ENCODE measurements at places on chromosomes 16 and 17.

DNA sequence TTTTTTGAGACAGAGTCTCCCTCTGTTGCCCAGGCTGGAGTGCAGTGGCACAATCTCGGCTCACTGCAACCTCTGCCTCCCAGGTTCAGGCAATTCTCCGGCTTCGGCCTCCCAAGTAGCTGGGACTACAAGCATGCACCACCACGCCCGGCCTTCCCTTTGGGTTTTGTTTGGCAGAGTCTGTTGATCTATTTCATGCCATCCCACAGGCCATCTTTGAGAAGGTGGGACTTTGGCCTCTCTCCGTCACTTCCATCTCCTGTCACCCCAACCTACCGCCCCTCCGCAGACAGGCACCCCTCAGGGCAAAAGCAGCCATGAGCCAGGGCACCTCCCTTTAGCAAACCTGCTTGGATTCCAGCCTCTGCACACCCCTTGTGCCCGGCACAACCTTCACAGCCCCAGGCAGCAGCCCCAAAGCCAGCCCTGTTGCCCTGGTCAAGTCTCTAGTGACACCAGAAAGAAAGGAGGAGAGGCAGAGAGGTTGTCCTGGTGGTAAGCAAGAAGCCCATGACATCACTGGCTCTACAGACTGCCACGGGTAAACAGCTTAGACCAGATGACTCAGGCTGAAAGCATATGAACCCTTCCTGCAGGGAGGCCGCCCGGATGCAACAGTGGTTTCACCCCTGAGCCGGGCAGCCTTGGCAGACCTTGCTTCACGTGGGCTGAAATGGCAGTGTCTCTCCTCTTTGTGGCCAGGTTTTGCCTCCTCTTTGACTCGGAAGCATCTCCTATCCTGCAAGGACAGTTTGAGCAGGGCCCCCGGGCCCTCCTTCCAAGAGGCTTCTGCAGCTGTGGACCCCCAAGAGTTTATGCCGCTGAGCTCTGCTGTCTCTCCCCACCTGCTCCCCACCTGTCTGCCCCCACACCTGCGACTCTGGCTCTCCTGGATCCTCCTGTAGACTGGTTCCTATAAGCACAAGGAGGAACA is 8.1 kb upstream of the TIMP2 start:
- peak; percentile 87 for DNase-seq

GRCh38 chr17:79609049-79609589 is 1.7 kb downstream of the RBFOX3 start:
- no peak for DNase-seq

DNA sequence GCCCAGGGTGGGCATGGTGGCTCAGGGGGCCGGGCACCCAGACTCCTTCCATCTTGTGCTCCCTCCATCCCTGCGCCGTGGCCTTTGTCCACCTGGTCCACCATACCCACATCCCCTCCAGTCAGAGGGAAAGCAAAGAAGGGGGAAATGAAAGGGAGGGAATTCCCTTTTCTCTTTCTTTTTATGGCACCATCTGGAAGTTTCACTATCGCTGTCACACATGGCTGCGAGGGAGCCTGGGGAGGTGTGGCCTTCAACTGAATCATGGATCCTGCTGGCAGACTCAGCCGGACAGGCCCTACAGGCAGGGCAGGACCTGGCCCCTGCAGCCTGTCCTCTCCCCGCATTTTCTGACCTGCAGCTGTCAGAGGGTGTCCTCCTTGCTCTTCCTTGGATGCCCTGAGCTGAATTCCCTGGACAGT is 6.2 kb downstream of the SLC12A3 start:
- no peak for DNase-seq

DNA sequence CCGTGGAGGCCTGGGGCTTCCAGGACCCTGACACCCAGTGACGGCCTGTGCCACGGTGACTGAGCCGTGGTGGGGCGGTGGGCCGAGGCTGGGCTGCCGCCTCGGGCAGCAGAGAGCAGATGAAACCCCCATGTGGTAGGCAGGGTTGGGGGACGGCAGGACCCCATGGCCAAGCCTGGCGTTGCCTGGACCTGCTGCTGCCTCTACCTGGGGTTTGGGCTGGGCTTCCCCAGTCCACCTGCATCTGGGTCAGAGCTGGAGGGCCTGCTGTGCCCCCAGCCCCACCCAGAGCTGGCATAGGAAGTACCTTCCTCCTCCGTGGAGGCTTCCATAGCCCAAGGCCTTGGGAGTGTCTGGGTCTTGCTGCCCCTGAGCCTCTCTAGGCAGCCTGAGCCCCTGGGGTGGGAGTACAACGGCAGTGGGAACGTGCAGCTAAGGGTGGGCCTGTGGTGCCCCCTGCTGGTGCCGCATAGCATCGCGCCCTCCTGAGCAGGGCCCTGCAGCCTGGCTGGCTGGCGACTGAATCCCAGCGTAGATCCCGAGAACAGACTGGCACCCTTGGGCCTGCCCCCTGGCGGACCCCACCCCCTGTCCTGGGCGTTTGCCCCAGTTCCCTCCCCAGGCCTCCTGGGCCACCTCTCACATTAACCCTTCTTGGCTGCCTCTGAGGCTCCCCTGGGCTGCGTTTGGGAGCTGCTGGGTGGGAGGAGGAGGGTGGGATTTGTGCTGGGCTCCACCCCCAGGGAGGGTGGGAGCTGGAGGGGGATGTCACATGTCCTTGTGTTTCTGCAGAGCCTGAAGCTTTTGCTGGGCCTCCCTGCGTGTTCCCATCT is 12.6 kb upstream of the ATP6V0C start:
- DNase-seq, result peak; percentile 80

DNA sequence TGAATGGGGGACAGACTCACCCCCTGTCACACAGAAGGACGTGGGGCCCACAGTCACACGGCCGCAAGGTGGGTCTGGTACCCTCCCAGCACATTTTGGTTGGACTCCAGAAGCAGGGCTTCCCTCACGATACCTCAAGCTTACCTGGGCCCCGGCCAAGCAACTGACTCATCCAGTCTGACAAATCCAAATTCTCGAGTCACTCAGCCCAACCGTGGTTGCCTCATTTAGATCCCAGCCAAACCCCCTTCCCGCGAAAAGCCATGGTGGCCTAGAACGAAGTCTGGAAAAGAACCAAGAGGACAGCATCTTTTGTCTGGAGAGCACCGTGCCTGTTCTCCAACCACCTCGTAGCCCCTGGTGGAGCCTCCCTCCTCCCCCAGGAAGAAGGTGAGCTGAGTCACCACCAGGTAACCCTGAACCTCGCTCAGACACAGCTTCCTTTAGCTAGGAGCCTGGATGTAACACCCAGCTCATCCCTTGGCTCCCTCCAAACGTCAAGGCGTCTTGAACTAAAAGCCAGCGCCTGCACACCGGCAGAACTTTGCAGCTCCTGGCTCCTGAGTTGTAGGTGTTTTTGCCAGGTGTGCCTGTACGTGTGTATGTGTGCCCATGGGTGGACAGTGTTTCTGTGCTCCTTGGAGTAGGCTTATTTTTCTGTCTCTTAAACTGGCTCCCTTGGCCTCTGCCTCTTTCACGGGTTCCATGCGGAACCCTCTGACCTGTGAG is 78.9 kb downstream of the CMIP start:
- peak; percentile 22 for DNase-seq

GRCh38 chr17:45784741-45785479 is 790 bp downstream of the CRHR1 start:
- no peak for DNase-seq

GRCh38 chr17:17406225-17406624 is 70.6 kb upstream of the MED9 start:
- no peak for DNase-seq

GRCh38 chr16:72171236-72171635 is 719 bp downstream of the PMFBP1 start:
- no peak for DNase-seq

DNA sequence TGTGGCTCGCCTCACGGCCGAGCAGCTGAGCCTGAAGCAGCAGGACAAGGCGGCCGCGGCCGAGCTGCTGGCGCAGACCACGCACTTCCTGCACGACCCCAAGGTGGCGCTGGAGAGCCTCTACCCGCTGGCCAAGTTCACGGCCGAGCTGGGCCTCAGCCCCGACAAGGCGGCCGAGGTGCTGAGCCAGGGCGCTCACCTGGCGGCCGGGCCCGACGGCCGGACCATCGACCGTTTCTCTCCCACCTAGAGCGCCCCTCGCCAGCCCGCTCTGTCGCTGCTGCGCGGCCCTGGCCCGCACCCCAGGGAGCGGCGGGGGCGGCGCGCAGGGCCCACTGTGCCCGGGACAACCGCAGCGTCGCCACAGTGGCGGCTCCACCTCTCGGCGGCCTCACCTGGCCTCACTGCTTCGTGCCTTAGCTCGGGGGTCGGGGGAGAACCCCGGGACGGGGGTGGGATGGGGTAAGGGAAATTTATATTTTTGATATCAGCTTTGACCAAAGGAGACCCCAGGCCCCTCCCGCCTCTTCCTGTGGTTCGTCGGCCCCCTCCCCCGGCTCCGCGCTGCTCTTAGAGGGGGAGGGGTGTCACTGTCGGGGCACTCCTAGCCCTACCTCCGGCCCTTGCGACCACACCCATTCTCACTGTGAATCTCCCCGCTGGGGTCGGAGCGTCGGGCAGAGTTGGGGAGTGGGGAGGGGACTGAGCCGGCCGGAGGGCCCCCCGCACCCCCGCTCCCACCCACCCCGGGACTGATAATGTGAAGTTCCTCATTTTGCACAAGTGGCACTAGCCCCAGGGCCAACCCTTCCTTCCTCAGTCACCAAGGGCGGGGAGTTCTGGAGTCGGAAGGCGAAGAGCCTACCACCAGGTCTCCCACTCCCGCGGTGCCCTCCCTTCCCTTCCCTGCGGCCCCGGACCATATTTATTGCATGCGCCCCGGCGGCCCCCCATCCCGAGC is 4.0 kb downstream of the HIC1 start:
- DNase-seq, result no peak

DNA sequence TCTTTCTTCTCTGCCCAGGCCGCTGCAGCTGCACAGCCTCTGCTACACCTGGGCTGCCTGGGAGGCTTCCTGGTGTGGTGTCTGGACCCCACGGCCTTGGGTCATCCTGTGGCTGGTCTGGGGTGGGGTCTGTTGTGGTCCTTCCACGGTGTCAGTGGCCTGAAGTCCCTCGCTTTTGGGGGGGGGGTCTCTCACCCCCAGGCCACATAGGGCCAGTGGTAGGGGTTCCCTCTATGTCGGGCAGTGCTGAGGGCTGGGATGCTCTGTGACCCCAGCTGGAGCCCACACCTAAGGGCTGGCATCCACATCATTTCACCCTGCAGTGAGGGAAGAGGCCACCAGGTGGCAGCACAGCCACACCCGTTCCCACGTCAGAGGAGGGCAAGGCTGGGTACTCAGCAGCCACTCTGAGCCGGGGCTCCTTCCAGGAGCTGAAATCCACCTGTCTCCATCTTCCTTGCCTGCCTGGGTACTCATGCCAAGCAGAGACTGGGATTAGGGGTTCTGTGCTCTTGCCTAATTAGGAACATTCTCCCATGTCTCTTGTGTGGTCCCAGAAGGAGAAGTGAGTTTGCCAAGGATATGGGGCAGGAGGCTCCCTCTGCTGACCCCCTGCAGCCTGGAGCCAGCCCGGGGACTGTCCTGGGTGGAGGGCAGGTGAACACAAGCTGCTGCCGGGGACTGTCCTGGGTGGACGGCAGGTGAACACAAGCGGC is 13.0 kb downstream of the ENGASE start:
- peak; percentile 7 for DNase-seq

DNA sequence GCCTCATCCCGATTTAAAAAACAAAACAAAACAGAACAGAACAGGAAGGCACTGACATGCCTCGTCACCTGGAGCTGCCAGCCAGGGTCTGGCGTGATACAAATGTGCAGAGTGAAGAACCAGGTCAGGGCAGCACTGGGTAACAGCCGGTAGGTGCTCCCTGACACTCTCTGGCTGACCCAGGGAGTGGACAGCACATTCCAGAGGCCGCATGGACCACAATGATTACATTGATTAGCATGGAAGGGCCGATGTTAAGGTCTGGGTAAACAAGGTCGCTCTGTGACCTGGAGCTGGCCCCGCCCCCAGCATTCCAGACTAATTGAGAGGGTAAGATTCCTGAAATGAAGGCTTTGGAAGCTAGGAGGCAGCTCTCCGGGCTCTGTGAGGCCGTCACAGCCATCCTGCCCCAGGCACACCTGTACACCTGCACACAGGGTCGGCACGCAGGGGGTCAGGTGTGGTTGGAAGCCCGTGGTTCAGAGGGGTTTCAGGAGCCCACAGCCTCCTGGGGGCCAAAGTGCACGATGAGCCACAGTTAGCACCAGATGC is 21.4 kb downstream of the PIEZO1 start:
- peak; percentile 97 for DNase-seq

- no peak for DNase-seq
Observed at GRCh38 chr16:48459167-48459566, 74.0 kb upstream of the SIAH1 start.

DNA sequence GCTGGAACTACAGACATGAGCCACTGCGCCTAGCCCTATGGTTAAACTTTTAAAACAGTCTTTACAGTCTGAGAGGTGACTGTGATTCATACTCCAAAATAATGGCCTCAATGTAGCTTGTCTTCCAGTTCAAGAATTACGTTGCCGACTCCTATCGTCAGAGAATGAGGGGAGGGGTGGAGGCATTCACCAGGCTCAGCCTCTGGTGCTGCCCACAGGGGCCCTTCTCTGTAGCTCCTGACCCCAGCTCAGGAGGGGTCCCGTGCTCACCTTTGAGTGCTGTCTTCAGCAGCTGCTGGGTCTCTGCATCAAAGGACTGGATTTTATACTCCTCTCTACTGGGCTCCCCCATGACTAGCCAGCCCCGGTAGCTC is 1.2 kb downstream of the MIF4GD start:
- DNase-seq, result no peak

DNA sequence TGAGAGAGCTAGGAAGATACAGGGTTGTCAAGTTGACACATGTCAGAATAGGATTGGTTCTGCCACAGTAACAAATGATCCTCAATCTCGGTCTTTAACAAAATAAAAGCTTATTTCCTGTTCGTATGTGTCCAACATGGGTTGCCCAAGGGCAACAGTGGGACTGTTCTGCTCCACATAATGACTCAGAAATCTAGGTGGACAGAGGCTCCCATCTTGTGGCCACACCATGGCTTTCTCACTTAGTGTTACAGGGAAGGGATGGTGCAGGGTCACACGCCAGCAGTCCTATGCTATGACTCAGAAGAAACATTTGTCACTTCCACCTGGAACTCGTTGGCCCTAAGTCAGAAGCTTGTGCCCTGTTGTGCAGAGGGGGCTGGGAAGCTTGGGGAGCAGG is 364.9 kb downstream of the SNX29 start:
- peak; percentile 83 for DNase-seq

GRCh38 chr17:70366386-70366785 is 197.1 kb downstream of the KCNJ2 start:
- DNase-seq, result no peak

DNA sequence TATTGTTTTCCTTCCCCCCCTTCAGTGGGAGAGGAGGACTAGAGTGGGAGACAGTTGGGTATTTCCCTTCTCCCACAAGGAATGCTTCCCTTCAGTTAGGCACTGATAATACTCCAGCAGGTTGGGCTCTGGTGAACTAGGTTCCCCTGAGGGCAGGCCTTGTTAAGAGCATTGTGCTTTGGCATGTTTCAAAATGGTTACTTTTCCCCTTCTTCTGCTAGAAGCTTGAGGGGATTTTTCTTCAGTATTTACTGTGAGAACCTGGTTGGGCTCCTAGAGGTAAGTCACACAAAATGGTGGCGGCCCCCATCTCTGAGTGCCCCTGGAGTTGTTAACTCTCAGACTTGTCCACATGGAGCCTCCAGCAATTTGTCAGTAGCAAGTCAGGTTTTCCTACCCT is 156.2 kb downstream of the CYB561 start:
- DNase-seq, result no peak

Data from dermis microvascular lymphatic vessel endothelial cell (primary cell).